ENCODE measurements at places on chromosomes 5 and 9. TPM values are rescaled to one million over a fixed set of nuclear protein-coding genes. Genes with fewer than 3 reads are reported as not detected.

DNA sequence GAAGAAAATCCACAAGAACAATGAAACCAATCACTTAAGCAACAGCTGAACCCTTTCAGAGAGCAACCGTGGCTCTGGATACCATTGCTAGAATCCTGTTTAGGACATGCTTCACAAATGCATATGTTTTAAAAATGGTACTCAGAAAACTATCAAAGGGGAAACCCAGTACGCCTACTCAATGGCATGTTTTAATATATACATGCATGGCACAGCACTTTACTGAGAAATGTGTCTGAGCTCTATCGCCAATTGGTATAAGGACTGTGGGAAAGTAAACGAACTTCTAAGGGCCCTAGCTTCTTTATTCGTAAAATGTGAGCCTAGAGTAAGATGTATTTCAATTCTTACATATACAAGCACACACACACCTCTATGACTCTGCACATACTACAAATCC lies 72.3 kb downstream of the PTBP3 start:
- H3K4me1 ChIP-seq: no peaks in the 10 kb centered on the region
- H3K27ac ChIP-seq: no peak overlapping the region
- H3K4me3 ChIP-seq: no peak overlapping the region
- no peak for DNase-seq

DNA sequence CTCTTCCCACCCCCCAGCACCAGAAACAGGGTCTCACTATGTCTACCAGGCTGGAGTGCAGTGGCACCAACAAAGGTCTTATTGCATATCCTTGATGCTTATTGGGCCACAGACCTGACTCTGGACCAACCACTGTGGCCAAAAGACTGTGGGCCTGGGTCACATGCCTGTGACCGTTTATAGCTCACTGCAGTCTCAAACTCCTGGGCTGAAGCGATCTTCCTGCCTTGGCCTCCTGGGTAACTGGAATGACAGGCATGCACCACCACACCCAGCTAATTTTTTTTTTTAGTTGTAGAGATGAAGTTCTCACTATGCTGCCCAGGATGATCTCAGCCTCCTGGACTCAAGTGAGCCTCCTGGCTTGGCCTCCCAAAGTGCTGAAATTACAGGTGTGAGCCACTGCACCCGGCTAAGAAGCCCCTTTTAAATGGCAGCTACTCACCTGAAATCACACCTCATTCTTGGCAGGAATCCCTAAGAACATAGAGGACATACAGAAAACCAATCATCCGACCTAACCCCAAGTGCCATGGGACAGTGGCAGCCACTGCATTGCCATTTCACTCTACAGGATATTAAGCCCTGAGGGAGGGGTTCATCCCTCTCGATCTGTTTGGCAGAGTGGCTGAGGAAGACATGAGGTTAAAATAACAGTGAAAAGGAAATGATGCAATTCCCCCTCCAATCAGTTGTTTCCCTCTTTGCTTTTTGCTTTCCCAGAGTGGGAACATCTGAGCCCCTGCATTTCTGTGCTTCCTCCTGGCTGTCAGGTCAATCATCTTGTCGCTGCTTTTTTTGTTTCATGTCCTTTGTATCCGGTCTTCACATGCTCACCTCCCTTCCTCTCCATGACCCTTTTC lies 74.6 kb downstream of the LRRC70 start:
- no peak for DNase-seq
- H3K4me3 ChIP-seq: no peak overlapping the region
- H3K27me3 ChIP-seq: no peaks in the 10 kb centered on the region
- no peaks in the 10 kb centered on the region for H3K36me3 ChIP-seq
- H3K27ac ChIP-seq: no peak overlapping the region

- DNase-seq: no peak
- H3K27ac ChIP-seq: peak overlapping the region; percentile 6
- H3K4me1 ChIP-seq: peaks cover 13% of the 10 kb centered on the region
- no peaks in the 10 kb centered on the region for H3K27me3 ChIP-seq
- H3K36me3 ChIP-seq: no peaks in the 10 kb centered on the region
- H3K4me3 ChIP-seq: no peak overlapping the region
Measured at GRCh38 chr5:172407822-172408221, 46.5 kb downstream of the SH3PXD2B start.

GRCh38 chr9:95753762-95754465 lies 121.6 kb upstream of the ERCC6L2 start:
- no peaks in the 10 kb centered on the region for H3K36me3 ChIP-seq
- no peaks in the 10 kb centered on the region for H3K27me3 ChIP-seq
- no peak overlapping the region for H3K4me3 ChIP-seq
- no peak for DNase-seq
- H3K4me1 ChIP-seq: peaks cover 12% of the 10 kb centered on the region
- H3K27ac ChIP-seq: no peak overlapping the region

- H3K27me3 ChIP-seq: no peaks in the 10 kb centered on the region
- H3K4me3 ChIP-seq: peak overlapping the region; percentile 78
- H3K36me3 ChIP-seq: no peaks in the 10 kb centered on the region
- H3K27ac ChIP-seq: peak overlapping the region; percentile 79
- no peak for DNase-seq
Measured at GRCh38 chr5:6715271-6715670, 2.0 kb downstream of the TENT4A start.

DNA sequence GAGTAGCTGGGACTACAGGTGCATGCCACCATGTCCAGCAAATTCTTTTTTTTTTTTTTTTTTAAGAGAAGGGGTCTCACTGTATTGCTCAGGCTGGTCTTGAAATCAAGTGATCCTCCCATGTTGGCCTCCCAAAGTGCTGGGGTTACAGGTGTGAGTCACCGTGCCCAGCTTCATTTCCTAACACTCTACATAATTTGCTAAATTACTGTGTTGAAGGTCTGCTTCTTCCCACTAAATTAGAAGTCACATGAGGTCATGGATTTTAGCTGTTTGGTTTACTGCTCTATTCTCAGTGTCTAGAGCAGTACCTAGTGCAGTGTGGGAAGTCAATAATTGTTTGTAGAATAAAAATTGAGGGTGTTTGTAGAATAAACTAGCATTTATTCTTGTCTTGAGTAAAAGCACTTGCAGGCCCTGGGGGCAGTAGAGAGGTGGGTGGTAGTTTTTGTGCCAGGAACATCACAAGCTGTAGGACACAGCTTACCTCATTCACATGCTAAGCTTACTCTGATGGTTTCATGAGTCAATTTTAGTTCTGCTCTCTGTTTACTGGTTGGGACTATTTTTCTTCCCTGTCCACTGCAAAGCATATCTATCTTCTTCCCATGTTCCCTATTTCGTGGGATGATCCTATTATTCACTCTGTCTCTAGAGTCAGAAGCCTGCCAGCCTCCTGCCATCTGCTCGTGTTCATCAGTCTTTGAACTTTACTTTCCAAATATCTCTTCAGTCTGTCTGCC lies 7.0 kb downstream of the TEX48 start:
- H3K27me3 ChIP-seq: no peaks in the 10 kb centered on the region
- H3K4me1 ChIP-seq: no peaks in the 10 kb centered on the region
- no peaks in the 10 kb centered on the region for H3K36me3 ChIP-seq
- H3K27ac ChIP-seq: no peak overlapping the region

DNA sequence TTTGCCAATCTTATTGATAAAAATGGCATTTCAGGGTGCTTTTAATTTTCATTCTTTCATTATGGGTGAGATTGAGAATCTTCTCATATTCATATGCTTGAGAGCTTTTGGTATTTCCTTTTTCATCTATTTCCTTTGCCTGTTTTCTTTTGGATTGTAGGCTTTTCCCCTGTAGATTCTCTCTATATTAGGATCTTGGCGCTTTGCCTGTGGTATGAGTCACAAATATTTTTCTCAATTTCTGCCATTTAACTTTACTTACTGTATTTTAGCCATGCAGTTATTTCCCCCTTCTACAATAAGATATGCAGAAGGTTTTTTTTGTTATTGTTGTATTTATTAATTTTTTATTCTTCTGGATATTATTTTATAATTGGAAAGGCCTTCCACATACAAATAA lies 21.5 kb upstream of the KLF9 start:
- no peak for DNase-seq
- no peaks in the 10 kb centered on the region for H3K36me3 ChIP-seq
- H3K27me3 ChIP-seq: no peaks in the 10 kb centered on the region
- peaks cover 7% of the 10 kb centered on the region for H3K4me1 ChIP-seq
- H3K27ac ChIP-seq: peak overlapping the region; percentile 44

DNA sequence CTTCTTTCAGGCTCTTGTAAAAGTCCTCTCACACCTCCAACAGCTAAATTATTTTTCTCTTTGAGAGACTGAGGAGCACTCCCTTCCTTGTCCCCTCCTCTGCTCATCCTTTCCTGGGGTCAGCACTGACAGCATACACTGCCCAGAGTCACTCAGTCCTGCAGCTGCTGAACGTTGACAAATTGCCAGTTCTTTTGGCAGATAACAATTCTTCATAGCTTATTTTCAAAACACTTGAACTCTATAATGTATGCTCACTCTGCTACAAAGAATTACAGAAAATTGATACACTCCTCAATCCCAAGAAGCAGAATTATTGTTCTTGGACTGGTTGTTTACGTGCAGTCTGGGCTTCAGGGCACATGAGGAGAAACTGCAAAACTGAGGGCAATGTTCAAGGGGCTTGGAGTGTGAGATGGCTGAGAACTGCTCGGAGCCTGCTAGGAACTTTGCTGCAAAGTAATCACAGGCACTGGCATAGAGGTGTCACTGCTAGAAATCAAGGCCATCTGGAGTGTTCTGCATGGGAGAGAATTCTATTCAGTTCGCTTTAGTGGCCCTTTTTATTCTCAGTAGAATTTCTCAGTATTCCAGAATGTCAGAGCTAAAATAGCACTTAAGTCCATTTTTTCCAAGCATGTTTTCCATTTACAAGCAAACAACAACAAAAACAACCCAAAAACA lies 96.4 kb upstream of the SPOCK1 start:
- H3K36me3 ChIP-seq: no peaks in the 10 kb centered on the region
- no peak overlapping the region for H3K27ac ChIP-seq
- DNase-seq: no peak

TRPM6 gene
- total RNA-seq: 0.22 TPM
